ENCODE measurements at places on chromosomes 13 and 19. TPM values are rescaled to one million over a fixed set of nuclear protein-coding genes. Genes with fewer than 3 reads are reported as not detected.

GRCh38 chr13:28613562-28613961 is 45.4 kb upstream of the POMP start:
- no peaks in the 10 kb centered on the region for H3K27me3 ChIP-seq
- H3K36me3 ChIP-seq: no peaks in the 10 kb centered on the region
- H3K27ac ChIP-seq: no peak overlapping the region
- DNase-seq: no peak
- no peak overlapping the region for H3K4me3 ChIP-seq

- no peaks in the 10 kb centered on the region for H3K4me1 ChIP-seq
- H3K27ac ChIP-seq: no peak overlapping the region
- H3K4me3 ChIP-seq: no peak overlapping the region
These were observed 287.1 kb downstream of the TBC1D4 start for GRCh38 chr13:75194717-75195462.

- no peaks in the 10 kb centered on the region for H3K27me3 ChIP-seq
- H3K27ac ChIP-seq: no peak overlapping the region
- H3K4me3 ChIP-seq: no peak overlapping the region
- H3K36me3 ChIP-seq: no peaks in the 10 kb centered on the region
These were observed 844 bp upstream of the ASPDH start for GRCh38 chr19:50514346-50515167.

Gene CCDC70
- not detected for total RNA-seq

- DNase-seq: no peak
- H3K27ac ChIP-seq: no peak overlapping the region
- H3K4me3 ChIP-seq: no peak overlapping the region
- no peaks in the 10 kb centered on the region for H3K27me3 ChIP-seq
- no peaks in the 10 kb centered on the region for H3K36me3 ChIP-seq
These were observed 10.7 kb downstream of the THOP1 start for GRCh38 chr19:2795827-2796658.

DNA sequence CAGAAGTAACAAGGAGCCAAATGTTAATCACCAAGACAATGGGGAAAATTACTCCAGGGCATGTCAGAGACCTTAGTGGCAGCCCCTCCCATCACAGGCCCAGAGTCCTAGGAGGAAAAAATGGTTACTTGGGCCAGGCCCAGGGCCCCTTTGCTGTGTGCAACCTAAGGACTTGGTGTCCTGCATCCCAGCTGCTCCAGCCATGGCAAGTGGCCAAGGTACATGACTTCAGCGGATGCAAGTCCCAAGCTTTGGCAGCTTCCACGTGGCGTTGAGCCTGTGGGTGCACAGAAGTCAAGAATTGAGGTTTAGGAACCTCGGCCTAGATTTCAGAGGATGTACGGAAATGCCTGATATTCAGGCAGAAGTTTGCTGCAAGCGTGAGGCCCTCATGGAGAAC is 46.7 kb downstream of the OR10H4 start:
- no peak for DNase-seq
- no peak overlapping the region for H3K4me3 ChIP-seq
- no peak overlapping the region for H3K27ac ChIP-seq

Gene ZNF587B
- 30.6 TPM for total RNA-seq

DNA sequence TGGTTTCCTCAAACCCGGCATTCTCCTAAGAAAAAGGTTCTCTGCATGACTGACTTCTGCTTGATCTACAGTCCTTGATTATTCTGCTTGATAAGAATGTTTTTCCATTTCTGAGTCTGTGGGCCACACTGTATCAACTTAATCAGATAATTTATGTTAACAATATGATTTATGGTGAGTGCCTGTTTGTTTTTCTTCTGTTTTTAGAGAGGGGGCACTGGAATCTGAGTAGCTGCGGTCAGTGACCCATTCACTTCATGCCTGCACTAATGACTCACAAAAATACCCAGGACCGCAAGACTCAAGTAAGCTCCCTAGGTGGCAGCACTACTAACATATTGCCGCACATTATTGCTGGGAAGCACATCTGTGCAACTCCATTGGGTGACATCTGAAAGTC is 542.3 kb upstream of the ATXN8OS start:
- H3K27me3 ChIP-seq: no peaks in the 10 kb centered on the region
- no peak overlapping the region for H3K4me3 ChIP-seq
- H3K4me1 ChIP-seq: no peaks in the 10 kb centered on the region
- no peak for DNase-seq

- no peak overlapping the region for H3K4me3 ChIP-seq
- H3K36me3 ChIP-seq: no peaks in the 10 kb centered on the region
- no peak overlapping the region for H3K27ac ChIP-seq
- no peak for DNase-seq
These were observed 7.1 kb upstream of the DPP9 start for GRCh38 chr19:4730740-4731171.

DNA sequence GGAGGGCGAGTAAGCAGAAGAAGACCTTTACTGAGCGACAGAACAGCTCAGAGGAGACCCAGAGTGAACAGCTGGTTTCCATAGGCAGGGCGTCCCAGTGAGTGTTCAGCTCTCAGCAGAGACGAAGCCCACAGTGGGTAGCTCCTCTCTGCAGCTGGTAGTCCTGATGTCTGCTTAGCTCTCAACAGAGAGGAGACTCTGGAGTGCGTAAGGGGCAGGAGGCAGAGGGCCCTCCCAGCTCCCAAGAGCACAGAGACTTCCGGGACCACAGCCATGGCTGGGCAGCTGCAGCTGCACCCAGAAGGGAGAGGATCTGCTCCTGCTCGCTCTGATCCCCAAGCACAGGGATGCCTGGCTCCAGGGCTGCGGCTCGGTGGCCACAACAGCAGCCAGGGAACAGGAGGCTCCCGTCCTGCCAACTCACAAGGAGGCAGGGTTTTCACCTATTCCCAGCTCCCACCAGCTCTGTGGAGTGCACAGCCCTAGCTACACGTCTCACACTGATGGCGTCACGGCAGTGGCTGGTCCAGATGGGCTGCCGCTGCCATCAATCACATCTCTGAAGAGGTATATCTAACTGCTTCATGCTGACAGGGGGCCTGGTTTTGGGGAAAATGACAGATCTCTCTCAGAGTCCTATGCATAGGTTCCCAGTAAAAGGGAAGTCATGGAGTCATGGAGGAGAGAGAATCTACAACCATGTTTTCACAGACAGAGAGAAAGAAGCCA is 2660.1 kb upstream of the PCDH20 start:
- H3K27ac ChIP-seq: no peak overlapping the region
- no peaks in the 10 kb centered on the region for H3K4me1 ChIP-seq
- DNase-seq: no peak
- no peak overlapping the region for H3K4me3 ChIP-seq
- H3K27me3 ChIP-seq: no peaks in the 10 kb centered on the region

Gene PLVAP
- 204 TPM for total RNA-seq

Gene IL27RA
- 1.0 TPM for total RNA-seq

Gene MYO1F
- 45.9 TPM for total RNA-seq

GRCh38 chr19:17511724-17512573 is 500 bp downstream of the PGLS start:
- H3K27ac ChIP-seq: peak overlapping the region; percentile 93
- no peaks in the 10 kb centered on the region for H3K27me3 ChIP-seq
- H3K4me1 ChIP-seq: peaks cover 5% of the 10 kb centered on the region
- peak overlapping the region; percentile 81 for H3K4me3 ChIP-seq
- no peaks in the 10 kb centered on the region for H3K36me3 ChIP-seq

- no peak overlapping the region for H3K27ac ChIP-seq
- no peaks in the 10 kb centered on the region for H3K27me3 ChIP-seq
- no peaks in the 10 kb centered on the region for H3K36me3 ChIP-seq
- no peak for DNase-seq
- H3K4me1 ChIP-seq: no peaks in the 10 kb centered on the region
These were observed 508.5 kb downstream of the KLF12 start for GRCh38 chr13:73625562-73626339.

GRCh38 chr13:84400706-84401105 is 518.4 kb upstream of the SLITRK1 start:
- no peak overlapping the region for H3K27ac ChIP-seq
- no peaks in the 10 kb centered on the region for H3K36me3 ChIP-seq
- H3K27me3 ChIP-seq: no peaks in the 10 kb centered on the region
- H3K4me3 ChIP-seq: no peak overlapping the region

Gene SSC5D
- 49.5 TPM for total RNA-seq

- no peaks in the 10 kb centered on the region for H3K4me1 ChIP-seq
- H3K27me3 ChIP-seq: no peaks in the 10 kb centered on the region
- no peak overlapping the region for H3K4me3 ChIP-seq
- peak; percentile 27 for DNase-seq
- H3K27ac ChIP-seq: peak overlapping the region; percentile 74
- no peaks in the 10 kb centered on the region for H3K36me3 ChIP-seq
These were observed 371.4 kb downstream of the KCNRG start for GRCh38 chr13:50386541-50387050.

DNA sequence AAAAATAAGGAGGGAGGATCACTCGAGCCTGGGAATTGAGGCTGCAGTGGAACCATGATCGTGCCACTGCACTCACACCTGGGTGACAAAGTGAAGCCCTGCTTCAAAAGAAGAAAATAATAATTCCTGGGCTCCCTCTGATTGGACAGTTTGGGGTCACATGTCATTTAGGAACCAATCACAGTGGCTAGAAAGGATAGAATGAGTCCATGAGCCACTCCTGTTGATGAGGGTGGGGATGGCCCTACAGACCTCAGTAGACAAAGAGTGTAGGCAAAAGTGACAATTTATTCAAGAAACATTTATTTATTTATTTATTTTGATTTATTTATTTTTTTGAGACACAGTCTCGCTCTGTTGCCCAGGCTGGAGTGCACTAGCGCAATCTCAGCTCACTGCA is 26.8 kb upstream of the ADGRE5 start:
- H3K36me3 ChIP-seq: no peaks in the 10 kb centered on the region
- H3K4me1 ChIP-seq: no peaks in the 10 kb centered on the region
- DNase-seq: no peak

Data from uterus (tissue), 4 donors.